ENCODE measurements at places on chromosomes 11 and 22.

- DNase-seq: no peak
These were observed 29.5 kb downstream of the APOL5 start for GRCh38 chr22:35746946-35747703.

GRCh38 chr22:21982338-21982965, at the start of gene TOP3B:
Gene TOP3B, minus strand, starts transcription at chr22:21982787. Its CDS starts 7,078 bp downstream, at chr22:21975709.
- no peak for DNase-seq

- DNase-seq: no peak
These were observed 220.1 kb upstream of the SORL1-AS1 start for GRCh38 chr11:121672630-121673487.

DNA sequence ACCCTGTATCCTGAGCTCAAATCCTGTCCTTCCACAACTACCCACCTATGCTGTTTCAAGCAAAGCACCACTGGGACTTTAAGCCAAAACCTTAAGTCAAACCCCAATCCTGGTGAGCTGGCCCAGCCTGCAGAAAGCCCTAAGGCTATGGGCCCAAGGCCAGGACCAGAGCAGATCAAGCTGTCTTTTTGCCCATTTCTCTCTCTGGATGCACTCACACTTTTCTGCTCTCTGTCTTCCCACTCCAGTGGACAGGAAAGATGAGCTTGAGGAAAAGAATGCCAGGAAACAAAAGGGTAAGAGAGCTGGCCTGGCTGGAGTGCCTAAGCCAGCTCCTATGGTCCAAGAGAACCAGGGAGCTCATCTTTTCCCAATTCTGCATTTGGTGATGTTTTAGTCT, 284.3 kb upstream of the ISX start:
- no peak for DNase-seq

DNA sequence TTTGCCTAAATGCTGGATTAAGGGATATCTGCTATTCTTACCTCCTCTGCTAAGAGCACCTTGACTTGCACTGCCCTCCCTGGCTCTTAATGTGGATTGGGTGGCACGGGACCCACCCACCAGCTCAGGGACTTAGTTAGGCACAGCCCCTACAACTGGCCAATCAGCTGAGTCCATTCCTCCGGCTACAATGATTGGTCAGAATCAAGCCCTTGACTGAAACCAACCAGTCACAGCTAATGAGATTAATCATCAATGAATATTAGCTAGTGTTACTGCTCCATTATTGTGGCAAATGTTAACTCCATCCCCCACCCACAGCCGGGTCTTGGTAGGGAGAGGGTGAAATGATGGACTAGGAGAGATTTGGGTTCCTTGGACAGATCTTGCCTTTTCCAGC, 328.0 kb downstream of the MN1 start:
- DNase-seq: no peak

- DNase-seq: no peak
These were observed 152.9 kb downstream of the TENM4 start for GRCh38 chr11:79287952-79288351.

DNA sequence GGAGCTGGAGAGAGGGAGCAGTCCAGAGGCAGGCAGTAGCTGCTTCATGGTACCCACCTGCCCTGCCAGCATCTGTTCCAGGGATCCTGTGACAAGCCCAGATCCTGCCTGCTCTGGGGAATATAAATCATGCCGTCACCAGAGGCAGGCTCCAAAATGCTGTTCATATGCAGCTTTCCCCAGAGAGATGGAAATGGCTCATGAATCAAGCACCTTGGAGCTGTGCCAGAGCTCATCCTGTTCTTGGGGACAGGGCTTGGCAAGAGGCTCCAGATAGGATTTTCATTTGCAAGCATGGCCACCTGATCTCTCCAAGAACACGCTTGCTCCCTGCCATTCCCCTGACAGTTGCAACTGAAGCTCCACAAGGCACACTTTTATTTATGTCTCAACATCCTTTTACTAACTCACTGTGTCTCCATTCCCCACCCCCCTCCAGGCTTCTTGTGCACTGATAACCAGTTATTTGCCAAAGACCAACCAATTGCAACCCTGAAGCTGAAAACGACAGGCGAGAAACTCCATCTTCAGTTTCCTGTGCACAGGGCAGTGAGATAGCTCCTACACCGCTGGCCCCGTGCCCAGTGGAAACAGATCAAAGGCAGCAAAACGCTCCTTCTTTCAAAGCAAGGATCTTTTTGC, 115.8 kb upstream of the PITPNB start:
- DNase-seq: no peak

GRCh38 chr11:32071811-32072210, 19.1 kb upstream of the RCN1 start:
- no peak for DNase-seq
